ENCODE measurements at places on chromosomes 11 and 22. TPM values are rescaled to one million over a fixed set of nuclear protein-coding genes. Genes with fewer than 3 reads are reported as not detected.
A peak's percentile ranks its signal among the peaks of the same experiment; 100 is the strongest.

GRCh38 chr22:32693102-32693501 lies 108.4 kb upstream of the TIMP3 start:
- no peaks in the 10 kb centered on the region for H3K4me1 ChIP-seq
- no peak overlapping the region for H3K27ac ChIP-seq
- no peak for DNase-seq

DNA sequence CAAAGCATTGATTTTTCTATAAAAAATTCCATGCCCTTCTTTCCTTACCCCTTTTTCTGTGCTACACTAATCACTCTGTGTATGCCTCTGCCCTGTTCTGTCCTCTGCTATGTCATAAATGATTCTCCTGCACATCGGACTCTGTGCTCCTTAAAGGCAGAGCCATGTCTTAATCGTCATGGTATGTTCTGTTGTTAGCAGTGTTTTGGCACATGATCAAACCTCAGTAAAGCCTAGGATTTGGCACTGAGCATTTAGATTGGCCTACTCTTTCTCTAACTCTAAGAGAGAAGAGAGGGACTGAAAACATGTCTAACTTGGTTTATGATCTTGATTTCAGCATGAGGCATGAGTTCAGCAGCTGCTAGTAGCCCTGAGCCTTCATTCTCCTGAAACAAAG lies 266.9 kb downstream of the AASDHPPT start:
- H3K4me1 ChIP-seq: no peaks in the 10 kb centered on the region
- no peaks in the 10 kb centered on the region for H3K36me3 ChIP-seq
- H3K4me3 ChIP-seq: no peak overlapping the region
- H3K27ac ChIP-seq: no peak overlapping the region

DNA sequence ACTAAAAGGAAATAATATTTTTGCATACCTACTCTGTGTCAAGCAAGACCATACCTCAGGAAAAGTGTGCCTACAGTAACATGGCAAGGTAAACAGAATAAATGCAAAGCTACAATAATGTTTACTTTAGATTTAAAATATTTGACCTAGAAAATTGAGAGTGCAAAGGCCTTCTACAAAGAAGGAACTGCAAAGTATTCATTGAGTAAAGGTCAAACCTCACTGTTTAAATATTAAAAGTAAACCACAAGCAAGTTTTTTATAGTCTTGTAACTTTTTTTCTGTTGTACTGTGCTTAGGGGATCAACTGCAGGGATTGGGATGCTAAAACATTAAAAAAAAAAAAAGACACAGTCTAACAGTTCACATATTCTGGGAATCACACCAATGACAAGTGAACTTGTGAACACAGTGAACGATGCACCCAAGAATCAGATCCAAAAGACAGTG lies 48.8 kb downstream of the CWF19L2 start:
- no peak for DNase-seq
- H3K27me3 ChIP-seq: no peaks in the 10 kb centered on the region
- peaks cover 20% of the 10 kb centered on the region for H3K36me3 ChIP-seq
- no peak overlapping the region for H3K4me3 ChIP-seq

DNA sequence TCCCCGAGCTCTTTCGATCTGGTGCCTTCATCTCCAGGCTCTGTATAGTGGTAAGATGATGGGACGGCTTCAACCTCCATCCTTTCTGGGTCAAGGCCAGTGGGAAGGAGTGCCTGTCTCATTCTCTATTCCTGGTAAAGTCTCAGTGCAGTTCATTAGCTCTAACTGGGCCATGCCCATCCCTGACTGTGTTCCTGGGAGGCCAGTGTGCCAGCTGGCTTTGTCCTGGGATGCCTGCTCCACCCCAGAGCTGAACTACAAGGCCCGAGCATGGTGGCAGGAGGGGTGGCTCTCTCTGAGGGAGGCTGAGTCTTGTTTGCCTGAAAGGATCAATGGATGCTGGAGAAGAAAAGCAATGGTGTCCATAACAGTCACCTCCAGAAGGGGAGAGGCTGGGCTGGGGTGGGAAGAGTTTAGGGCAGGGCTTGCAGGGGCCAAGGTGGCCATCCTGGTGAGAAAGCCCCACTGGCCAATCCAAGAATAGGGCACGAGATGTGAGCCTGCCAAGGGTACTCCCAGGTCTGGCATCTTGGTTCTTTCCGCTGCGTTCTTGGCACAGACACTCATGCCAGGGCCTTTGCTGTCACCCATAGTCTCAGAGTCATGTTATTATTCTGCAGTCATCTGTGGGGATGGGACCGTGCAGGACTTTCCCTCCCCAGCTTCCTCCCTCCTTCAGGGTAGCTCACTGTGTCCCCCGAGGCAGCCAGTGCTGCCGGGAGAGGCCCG lies 60.1 kb downstream of the PARVB start:
- no peak overlapping the region for H3K27ac ChIP-seq
- DNase-seq: no peak
- H3K36me3 ChIP-seq: no peaks in the 10 kb centered on the region
- no peaks in the 10 kb centered on the region for H3K27me3 ChIP-seq

DNA sequence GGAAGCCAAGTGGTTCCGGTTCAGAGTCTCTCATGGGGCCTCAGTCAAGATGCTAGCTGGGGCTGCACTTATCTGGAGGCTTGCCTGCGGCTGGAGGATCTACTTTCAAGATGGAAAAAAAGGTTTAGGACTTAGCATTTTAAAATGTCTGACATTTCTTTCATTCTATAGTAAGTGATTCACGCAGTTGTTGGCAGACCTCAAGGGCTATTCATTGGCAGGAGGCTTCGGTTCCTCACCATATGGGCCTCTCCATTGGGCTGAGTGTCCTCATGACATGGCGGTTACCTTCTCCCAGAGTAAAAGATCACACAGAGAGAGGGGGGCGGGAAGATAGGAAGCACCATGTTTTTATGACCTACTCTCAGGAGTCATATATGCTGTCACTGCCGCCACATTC lies 298.0 kb upstream of the PLET1 start:
- DNase-seq: no peak
- H3K36me3 ChIP-seq: no peaks in the 10 kb centered on the region
- H3K27me3 ChIP-seq: no peaks in the 10 kb centered on the region

GRCh38 chr11:64996710-64997380 lies at the start of gene BATF2:
BATF2 (minus strand) TSS chr11:64996971; CDS start chr11:64996914, 57 bp downstream.
- no peaks in the 10 kb centered on the region for H3K27me3 ChIP-seq
- H3K4me3 ChIP-seq: peak within 1 kb of the TSS; percentile 11
- peaks cover 35% of the 10 kb centered on the region for H3K4me1 ChIP-seq
- no peaks in the 10 kb centered on the region for H3K36me3 ChIP-seq

- H3K4me3 ChIP-seq: no peak overlapping the region
- no peak overlapping the region for H3K27ac ChIP-seq
- H3K27me3 ChIP-seq: no peaks in the 10 kb centered on the region
- H3K36me3 ChIP-seq: peaks cover 10% of the 10 kb centered on the region
- H3K4me1 ChIP-seq: no peaks in the 10 kb centered on the region
- DNase-seq: no peak
Observed at GRCh38 chr11:96001037-96001436, 77.1 kb upstream of the MTMR2 start.

DNA sequence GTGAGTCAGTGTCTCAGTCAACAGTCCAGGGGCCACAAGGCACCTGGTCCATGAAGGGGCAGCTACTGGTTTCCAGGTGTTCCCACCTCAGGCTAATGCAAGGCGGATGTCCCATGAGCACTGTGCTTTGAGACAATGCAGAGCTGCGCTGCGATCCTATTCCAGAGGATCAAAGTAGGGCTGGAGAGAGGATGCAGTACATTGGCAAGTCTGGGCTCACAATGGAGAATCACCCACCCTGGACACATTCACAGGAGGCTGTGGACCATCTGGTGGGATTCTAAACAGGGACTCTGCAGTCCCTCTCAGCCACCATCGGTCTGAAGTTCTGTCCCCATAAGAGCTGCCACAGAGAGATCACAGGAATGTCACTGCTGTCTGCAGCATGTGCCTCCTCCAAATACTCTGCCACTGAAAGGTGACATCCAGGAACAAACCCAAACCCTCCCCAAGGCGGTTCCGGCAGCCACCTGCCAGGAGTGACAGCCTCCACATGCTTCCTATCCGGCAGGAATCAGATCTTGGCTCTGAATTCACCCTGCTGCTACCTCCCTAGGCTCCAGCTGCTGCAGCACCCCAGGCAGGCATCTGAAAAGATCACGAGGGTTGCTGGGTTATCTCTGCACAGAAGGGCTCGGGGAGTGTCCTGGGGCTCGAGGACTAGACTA lies 45.3 kb upstream of the SERPIND1 start:
- H3K27ac ChIP-seq: no peak overlapping the region
- no peak for DNase-seq
- H3K36me3 ChIP-seq: peaks cover 24% of the 10 kb centered on the region
- no peaks in the 10 kb centered on the region for H3K27me3 ChIP-seq
- H3K4me1 ChIP-seq: no peaks in the 10 kb centered on the region

DDI1 gene
- not detected for total RNA-seq

KRTAP5-1 gene
- total RNA-seq: not detected

CAVIN3 gene
- 12.1 TPM for total RNA-seq

OR10A2 gene
- total RNA-seq: not detected

GLB1L2 gene
- total RNA-seq: 2.5 TPM
